A549 treated with ZK216348 at 1 μM for 4 hours (cell line): ENCODE measurements at places on chromosomes 11 and 22. TPM values are rescaled to one million over a fixed set of nuclear protein-coding genes. Genes with fewer than 3 reads are reported as not detected.

The APIP gene
- 19.9 to 35.5 TPM (median 23.0 TPM) in 5 replicates for total RNA-seq

The MRGPRX2 gene
- total RNA-seq = not detected in 5 replicates

The MMP13 gene
- total RNA-seq = 0.09 to 0.15 TPM in 2 of 5 replicates, not detected in the others

The RPUSD4 gene
- total RNA-seq = 14.8 to 18.8 TPM (median 18.5 TPM) in 5 replicates

The PPFIBP2 gene
- 9.4 to 15.9 TPM (median 11.9 TPM) in 5 replicates for total RNA-seq

The TTC36 gene
- not detected in 5 replicates for total RNA-seq

The NCR3LG1 gene
- total RNA-seq = 1.9 to 2.8 TPM (median 2.6 TPM) in 5 replicates

The SELENOO gene
- total RNA-seq = 9.5 to 23.6 TPM (median 18.4 TPM) in 5 replicates

The SERPIND1 gene
- not detected in 5 replicates for total RNA-seq

The OR8D4 gene
- not detected in 5 replicates for total RNA-seq

The JHY gene
- total RNA-seq = 3.2 to 4.4 TPM (median 3.8 TPM) in 5 replicates

The RCOR2 gene
- total RNA-seq = 0.64 to 1.0 TPM (median 0.95 TPM) in 5 replicates

The MMP27 gene
- not detected in 5 replicates for total RNA-seq

The THYN1 gene
- 16.5 to 20.9 TPM (median 19.0 TPM) in 5 replicates for total RNA-seq

The ANKRD42 gene
- 6.1 to 11.1 TPM (median 9.2 TPM) in 5 replicates for total RNA-seq

The PAAF1 gene
- 10.7 to 13.6 TPM (median 12.0 TPM) in 5 replicates for total RNA-seq

The MS4A6E gene
- not detected in 5 replicates for total RNA-seq

The TOP3B gene
- 13.4 to 15.6 TPM (median 15.2 TPM) in 5 replicates for total RNA-seq

The C22orf23 gene
- 0.17 to 0.24 TPM in 2 of 5 replicates, not detected in the others for total RNA-seq

The SIAE gene
- 12.0 to 16.3 TPM (median 13.1 TPM) in 5 replicates for total RNA-seq

The SCGB1A1 gene
- not detected in 5 replicates for total RNA-seq

The E2F8 gene
- 5.9 to 7.3 TPM (median 6.1 TPM) in 5 replicates for total RNA-seq

The OTOG gene
- not detected in 5 replicates for total RNA-seq

The CAPN5 gene
- 5.6 to 12.4 TPM (median 8.7 TPM) in 5 replicates for total RNA-seq

The FOLR2 gene
- total RNA-seq = not detected in 5 replicates

The TMEM191C gene
- 0.88 to 2.1 TPM (median 1.3 TPM) in 5 replicates for total RNA-seq

The EED gene
- 24.9 to 30.9 TPM (median 25.8 TPM) in 5 replicates for total RNA-seq

The XNDC1N gene
- 2.9 to 5.7 TPM (median 3.4 TPM) in 5 replicates for total RNA-seq

The SHISAL1 gene
- 4.0 to 5.6 TPM (median 4.9 TPM) in 5 replicates for total RNA-seq

The GAS2 gene
- total RNA-seq = 0.75 to 1.1 TPM (median 1.0 TPM) in 5 replicates

The RELT gene
- 5.2 to 8.8 TPM (median 7.7 TPM) in 5 replicates for total RNA-seq
